ENCODE measurements at places on chromosomes 1 and 21.

- no peaks in the 10 kb centered on the region for H3K4me1 ChIP-seq
- no peak overlapping the region for H3K27ac ChIP-seq
- no peaks in the 10 kb centered on the region for H3K27me3 ChIP-seq
- DNase-seq, result no peak
Observed at GRCh38 chr1:67194209-67194863, 28.1 kb downstream of the IL23R start.

- H3K4me3 ChIP-seq, result no peak overlapping the region
- peaks cover 13% of the 10 kb centered on the region for H3K27me3 ChIP-seq
Observed at GRCh38 chr1:31707711-31708110, 3.9 kb upstream of the COL16A1 start.

DNA sequence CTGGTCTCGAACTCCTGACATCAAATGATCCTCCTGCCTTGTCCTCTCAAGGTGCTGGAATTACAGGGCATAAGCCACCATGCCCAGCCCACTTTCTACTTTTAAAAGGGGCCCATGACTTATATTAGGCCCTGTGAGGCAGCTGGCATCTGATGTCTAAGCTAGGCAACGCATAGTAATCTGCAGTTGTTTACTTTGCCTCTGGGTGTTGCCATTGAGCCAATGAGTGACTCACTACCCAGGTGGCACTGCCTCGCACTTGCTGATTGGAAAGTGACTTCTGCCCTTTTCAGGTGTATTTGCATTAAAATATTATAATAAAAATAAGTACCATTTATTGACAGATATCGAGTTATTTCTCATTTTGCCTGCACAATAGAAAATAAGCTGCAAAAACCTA is 84.9 kb downstream of the KIF14 start:
- no peaks in the 10 kb centered on the region for H3K27me3 ChIP-seq
- no peak overlapping the region for H3K27ac ChIP-seq
- H3K4me3 ChIP-seq, result no peak overlapping the region

DNA sequence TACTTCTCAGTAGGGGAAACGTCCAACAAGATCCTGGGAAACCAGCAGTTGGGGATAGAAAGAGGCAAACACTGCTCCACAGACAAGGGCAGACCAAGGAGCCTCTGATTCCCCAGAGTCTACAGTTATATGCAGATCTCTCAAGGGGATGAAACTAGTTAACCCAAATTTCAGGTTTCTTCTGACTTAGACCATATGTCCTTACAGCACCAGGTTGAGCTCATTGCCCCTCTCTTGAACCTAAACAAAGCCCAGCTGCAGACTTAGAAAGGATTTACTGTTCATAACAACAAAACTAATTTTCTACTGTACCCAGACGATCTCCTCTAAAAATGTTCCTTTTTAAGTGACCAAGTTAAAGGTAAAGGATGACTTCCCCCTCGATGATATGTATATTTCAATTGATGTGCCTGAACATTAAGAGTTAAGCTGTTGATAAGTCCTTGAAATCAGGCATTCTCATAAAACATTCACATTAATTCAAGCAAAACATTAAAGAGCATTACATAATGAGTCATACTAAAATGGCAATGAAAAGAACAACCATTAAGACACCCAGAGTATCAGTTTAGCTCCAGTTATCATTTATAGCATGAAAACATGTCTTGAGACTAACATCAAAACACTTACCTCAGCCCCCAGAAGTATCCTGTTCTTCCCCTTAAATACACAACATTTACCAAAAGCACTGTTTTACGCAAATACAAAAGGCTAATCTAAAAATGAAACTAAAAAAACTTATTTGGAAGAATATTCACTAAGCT is 24.1 kb downstream of the SMYD3 start:
- no peak overlapping the region for H3K27ac ChIP-seq
- DNase-seq, result no peak
- no peaks in the 10 kb centered on the region for H3K27me3 ChIP-seq
- no peaks in the 10 kb centered on the region for H3K4me1 ChIP-seq

- no peaks in the 10 kb centered on the region for H3K4me1 ChIP-seq
- no peak overlapping the region for H3K27ac ChIP-seq
- no peaks in the 10 kb centered on the region for H3K27me3 ChIP-seq
- no peaks in the 10 kb centered on the region for H3K36me3 ChIP-seq
Observed at GRCh38 chr1:218362418-218363076, 17.4 kb downstream of the TGFB2 start.

DNA sequence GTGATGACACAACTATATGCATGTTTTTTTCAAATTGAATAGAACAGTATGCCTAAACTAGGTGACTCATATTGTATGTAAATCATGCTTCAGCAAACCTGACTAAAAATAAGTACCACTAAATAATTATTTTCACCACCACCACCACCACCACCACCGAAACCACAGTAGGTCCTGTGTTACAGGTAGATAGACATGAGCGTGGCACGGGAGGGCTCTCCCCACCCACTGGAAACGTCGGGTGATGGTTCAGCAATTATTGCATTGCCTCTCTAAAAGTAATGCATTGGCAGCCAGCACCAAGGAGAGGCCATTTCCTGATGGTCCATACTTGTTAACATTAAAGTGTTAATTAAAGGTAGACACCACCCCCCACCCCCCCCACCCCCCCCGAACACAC is 297.0 kb upstream of the NCAM2 start:
- no peaks in the 10 kb centered on the region for H3K27me3 ChIP-seq
- no peaks in the 10 kb centered on the region for H3K36me3 ChIP-seq
- H3K4me1 ChIP-seq, result no peaks in the 10 kb centered on the region
- no peak overlapping the region for H3K4me3 ChIP-seq

DNA sequence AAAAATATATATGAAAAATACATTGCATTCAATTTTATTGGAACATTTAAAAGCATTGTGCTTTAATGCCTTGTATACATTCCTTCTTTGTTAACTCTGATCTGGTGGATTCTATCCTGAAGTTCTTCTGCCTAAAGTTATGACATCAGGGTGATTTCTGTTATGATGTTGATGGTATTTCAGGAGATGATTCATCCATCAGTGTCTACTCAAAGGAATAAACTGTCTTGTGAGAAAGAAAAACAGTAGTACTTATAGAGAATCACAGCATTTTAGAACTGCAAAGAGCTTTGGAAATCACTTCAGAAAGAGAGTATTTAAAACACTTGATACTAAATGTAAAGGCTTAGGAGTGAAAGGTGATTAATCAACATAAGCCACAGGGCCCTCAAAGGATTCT is 155.7 kb downstream of the PTPRC start:
- DNase-seq, result no peak
- no peaks in the 10 kb centered on the region for H3K36me3 ChIP-seq
- no peaks in the 10 kb centered on the region for H3K4me1 ChIP-seq
- no peak overlapping the region for H3K4me3 ChIP-seq
- H3K27me3 ChIP-seq, result no peaks in the 10 kb centered on the region

- H3K27me3 ChIP-seq, result no peaks in the 10 kb centered on the region
- H3K36me3 ChIP-seq, result no peaks in the 10 kb centered on the region
- peak; percentile 73 for DNase-seq
- H3K27ac ChIP-seq, result peak overlapping the region; percentile 80
Observed at GRCh38 chr1:28437924-28438699, 67.7 kb upstream of the RCC1 start.

- H3K4me3 ChIP-seq, result no peak overlapping the region
- no peak for DNase-seq
- no peaks in the 10 kb centered on the region for H3K27me3 ChIP-seq
- H3K36me3 ChIP-seq, result no peaks in the 10 kb centered on the region
Observed at GRCh38 chr1:97063532-97063931, 341.9 kb downstream of the PTBP2 start.

DNA sequence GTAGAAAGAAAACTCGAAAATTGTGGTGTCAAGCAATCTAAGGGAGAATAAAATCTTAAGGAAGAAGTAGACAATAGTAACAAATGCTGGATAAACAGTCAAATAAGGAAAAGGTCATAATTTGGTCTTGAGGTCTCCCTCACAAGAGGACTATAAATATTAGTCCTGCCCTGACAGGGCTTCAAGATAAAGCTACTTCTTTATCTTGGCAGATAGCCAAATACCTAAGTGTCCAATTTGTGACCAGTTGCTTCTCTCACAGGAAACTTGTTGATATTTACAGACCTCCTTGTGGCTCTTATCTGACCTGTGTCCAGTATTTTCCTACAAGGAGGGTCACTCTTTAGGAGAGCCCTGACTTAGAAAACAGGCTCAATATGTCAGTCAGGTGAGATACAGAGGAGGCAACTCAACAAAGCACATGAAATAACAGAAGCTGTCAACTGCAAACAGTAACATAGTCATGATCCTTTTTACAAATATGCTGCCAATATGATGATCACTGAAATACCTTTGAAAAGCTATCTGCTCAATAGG is 88.8 kb downstream of the TNNI3K start:
- H3K27ac ChIP-seq, result no peak overlapping the region
- H3K4me1 ChIP-seq, result no peaks in the 10 kb centered on the region
- H3K36me3 ChIP-seq, result no peaks in the 10 kb centered on the region
- no peak for DNase-seq
- H3K4me3 ChIP-seq, result no peak overlapping the region

- no peaks in the 10 kb centered on the region for H3K4me1 ChIP-seq
- DNase-seq, result no peak
- no peak overlapping the region for H3K27ac ChIP-seq
- H3K36me3 ChIP-seq, result no peaks in the 10 kb centered on the region
- no peaks in the 10 kb centered on the region for H3K27me3 ChIP-seq
- H3K4me3 ChIP-seq, result no peak overlapping the region
Observed at GRCh38 chr1:61670016-61670415, 54.9 kb downstream of the TM2D1 start.

- H3K4me1 ChIP-seq, result peaks cover 72% of the 10 kb centered on the region
- no peaks in the 10 kb centered on the region for H3K27me3 ChIP-seq
- H3K27ac ChIP-seq, result peak overlapping the region; percentile 65
- no peak for DNase-seq
Observed at GRCh38 chr1:207810606-207811295, 58.9 kb downstream of the CD46 start.

DNA sequence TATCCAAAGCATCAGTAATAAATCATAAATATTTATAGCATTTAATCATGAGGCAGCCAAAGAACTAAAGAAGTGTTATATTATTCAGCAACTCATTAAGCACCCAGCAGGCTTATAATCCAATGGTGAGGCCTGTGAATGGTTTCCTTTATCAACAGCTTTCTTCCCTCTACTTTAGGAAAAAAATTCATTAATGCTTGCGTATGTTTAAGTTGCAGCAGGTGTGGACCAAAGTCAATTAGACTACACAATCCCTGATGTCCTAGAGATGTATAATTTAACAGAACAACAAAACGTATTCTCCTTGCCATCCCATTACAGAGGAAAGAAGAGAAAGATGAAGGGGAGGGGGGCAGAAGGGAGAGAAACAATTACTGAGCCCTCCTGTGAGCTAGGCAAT is 87.7 kb upstream of the MAGI3 start:
- H3K36me3 ChIP-seq, result no peaks in the 10 kb centered on the region
- no peaks in the 10 kb centered on the region for H3K4me1 ChIP-seq
- no peak overlapping the region for H3K27ac ChIP-seq

DNA sequence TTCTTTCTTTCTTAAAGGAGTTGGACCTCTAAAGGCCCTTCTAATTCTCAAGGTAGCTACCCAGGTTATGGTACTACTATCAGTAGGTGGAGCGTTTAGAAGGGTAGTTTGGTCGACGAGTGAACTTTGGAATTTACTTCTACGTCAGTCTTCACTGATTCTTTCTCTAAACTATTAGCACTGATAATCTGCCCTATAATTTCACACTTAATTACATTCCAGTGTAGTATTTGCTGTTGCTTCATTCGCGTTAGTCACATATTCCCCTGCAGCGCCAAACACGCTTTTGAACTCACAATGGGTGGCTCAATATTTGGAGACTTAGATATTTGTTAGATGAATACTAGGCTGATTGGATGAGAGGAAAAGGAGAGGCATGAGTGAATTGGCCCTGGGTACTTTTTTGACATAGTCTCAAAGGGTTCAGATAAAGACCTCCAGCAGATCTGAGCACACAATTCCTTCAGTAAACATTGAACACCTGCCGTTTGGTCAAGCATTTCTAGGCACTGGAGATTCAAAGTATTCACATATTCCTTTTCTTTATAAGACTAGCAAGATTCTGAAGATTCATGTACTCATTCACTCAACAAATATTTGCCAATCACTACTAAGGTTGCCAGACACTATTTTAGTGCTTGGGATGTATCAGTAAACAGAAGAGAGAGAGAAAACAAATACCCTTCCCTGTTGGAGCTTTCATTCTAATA is 929 bp upstream of the FOXJ3 start:
- peak overlapping the region; percentile 100 for H3K4me3 ChIP-seq
- H3K4me1 ChIP-seq, result peaks cover 4% of the 10 kb centered on the region
- H3K27ac ChIP-seq, result peak overlapping the region; percentile 99
- H3K36me3 ChIP-seq, result no peaks in the 10 kb centered on the region

DNA sequence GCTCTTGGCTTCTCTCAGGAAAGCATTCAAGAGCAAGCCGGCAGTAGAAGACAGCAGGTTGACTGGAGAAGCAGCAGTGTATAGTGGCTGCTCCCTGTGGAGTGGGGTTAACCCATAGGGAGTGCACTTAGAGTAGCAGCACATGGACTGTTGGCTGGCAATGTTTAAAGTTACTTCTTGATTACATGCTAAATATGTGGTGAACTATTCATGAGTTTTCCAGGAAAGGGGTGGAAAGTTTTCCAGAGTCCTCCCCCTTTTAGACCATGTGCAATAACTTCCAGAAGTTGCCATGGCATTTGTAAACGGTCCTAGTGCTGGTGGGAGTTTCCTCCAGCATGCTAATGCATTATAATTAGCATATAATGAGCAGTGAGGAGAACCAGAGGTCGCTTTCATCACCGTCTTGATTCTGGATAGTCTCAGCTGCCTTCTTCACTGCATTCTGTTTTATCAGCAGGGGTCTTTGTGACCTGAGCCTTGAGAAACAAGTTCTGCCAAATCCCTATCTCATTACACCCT is 131.8 kb downstream of the CCDC185 start:
- H3K27me3 ChIP-seq, result no peaks in the 10 kb centered on the region
- no peaks in the 10 kb centered on the region for H3K36me3 ChIP-seq
- DNase-seq, result no peak
- no peak overlapping the region for H3K4me3 ChIP-seq
- no peak overlapping the region for H3K27ac ChIP-seq

GRCh38 chr1:27755286-27755685 is 17.7 kb upstream of the STX12 start:
- H3K4me3 ChIP-seq, result no peak overlapping the region
- H3K4me1 ChIP-seq, result no peaks in the 10 kb centered on the region
- no peak overlapping the region for H3K27ac ChIP-seq
- H3K36me3 ChIP-seq, result no peaks in the 10 kb centered on the region
- no peaks in the 10 kb centered on the region for H3K27me3 ChIP-seq

- H3K27ac ChIP-seq, result no peak overlapping the region
- no peak for DNase-seq
- no peak overlapping the region for H3K4me3 ChIP-seq
- no peaks in the 10 kb centered on the region for H3K36me3 ChIP-seq
- H3K4me1 ChIP-seq, result no peaks in the 10 kb centered on the region
- no peaks in the 10 kb centered on the region for H3K27me3 ChIP-seq
Observed at GRCh38 chr1:178243119-178243518, 149.2 kb downstream of the RASAL2 start.
